Stimulated activated CD8-positive, alpha-beta memory T cell treated with anti-CD3 and anti-CD28 coated beads, Interleukin-15, amount 100 ng/mL, for 4 hours (primary cell): ENCODE measurements at places on chromosomes 13 and 19.

GRCh38 chr13:83905641-83906040 lies 23.4 kb upstream of the SLITRK1 start:
- no peak for DNase-seq

GRCh38 chr13:34943436-34944273 lies 1.6 kb downstream of the NBEA start:
- no peak for DNase-seq

GRCh38 chr13:112941349-112941748 lies 27.7 kb upstream of the MCF2L start:
- DNase-seq = no peak

DNA sequence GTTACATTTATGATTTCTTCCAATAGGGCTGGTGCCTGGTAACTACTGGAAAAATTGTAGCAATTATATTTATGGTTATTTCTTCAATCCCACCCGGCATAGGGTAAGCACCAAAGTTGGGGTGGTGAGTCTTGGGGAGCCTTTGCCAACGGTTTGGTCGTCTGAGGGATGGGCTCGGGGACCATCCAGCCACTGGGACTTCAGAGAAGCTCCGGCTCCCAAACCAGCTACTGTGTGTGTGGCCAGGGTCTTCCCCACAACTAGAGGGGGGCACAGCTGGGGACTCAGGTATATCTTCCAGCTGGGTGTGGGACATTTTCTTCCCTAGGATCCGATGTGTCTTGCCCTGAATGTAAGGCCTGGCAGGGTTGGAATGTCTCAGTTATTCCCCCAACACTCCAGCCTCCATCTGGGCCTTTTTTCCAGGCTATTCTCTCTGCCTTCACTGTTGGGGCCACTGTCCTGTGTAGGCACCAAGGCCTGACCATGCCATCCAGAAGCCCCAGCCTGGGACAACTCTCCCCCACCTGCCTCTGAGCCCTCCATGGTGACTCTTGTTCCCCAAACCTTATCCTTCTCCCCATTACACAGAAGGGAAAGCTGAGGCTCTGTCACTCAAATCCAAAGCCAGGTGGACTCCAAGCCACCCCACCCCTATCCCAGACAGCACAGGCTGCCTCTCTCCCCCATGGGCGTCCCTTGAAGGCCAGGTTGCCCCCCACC lies 1.1 kb upstream of the IFI30 start:
- no peak for DNase-seq

DNA sequence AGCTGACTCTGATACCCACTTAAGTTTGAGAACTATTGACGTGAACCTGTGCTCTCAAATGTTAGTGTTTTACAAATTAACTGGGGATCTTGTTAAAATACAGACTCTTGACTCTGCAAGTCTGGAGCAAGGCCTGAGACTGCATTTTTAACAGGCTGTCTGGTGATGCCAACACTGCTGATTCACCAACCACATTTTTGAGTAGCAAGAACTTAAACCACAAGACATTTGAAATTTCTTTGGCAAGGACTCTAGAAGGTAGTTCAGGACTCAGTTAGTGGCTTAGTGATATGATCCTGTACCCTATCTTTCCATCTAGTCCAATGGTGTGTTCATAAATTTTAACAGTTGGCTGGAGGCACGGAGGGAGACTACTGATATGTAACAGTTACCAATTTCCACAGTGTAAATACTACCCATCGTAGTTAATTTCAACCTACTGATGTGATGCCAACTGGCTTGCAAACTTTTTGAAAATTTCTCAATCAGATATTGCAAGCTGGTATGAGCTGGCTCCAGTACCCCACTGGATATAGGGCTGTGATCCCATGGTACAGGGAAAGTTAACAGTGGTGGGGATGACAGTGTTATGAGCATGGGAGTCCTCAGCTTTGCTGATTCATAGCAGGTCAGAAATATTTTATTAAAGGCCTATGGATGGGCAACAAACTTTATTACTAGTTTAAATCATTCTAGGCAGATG lies 255.1 kb downstream of the TBC1D4 start:
- no peak for DNase-seq
